ENCODE measurements at places on chromosomes 12 and 14. TPM values are rescaled to one million over a fixed set of nuclear protein-coding genes. Genes with fewer than 3 reads are reported as not detected.

WBP11 gene
- 41.6 TPM for total RNA-seq

ASB2 gene
- not detected for total RNA-seq

ANO4 gene
- not detected for total RNA-seq

NDRG2 gene
- 1.3 TPM for total RNA-seq

PAPLN gene
- 17.3 TPM for total RNA-seq

PRH2 gene
- total RNA-seq = not detected

PCED1B gene
- 0.25 TPM for total RNA-seq

KRT2 gene
- not detected for total RNA-seq

VEZT gene
- total RNA-seq = 126 TPM

DNA sequence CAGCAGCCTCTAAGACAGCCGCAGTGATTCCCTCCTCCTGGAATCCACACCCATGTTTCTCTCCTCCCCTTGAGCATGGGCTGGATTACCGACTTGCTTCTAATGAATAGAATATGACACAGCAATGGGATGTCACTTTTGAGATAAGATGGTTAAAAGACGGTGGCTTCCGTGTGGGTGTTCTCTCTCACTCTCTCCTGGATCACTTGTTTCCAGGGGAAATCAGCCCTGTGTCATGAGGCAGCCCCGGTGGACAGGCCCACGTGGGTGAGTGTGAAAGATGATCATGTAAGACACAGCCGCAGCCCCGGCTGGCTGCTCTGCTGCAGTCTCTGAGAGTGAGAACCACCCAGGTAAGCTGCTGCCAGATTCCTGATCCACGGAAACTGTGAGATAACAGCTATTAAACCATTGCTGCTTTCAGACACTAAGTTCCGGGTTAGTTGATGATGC lies 10.7 kb downstream of the MOAP1 start:
- no peaks in the 10 kb centered on the region for H3K27me3 ChIP-seq
- no peaks in the 10 kb centered on the region for H3K4me1 ChIP-seq
- no peak overlapping the region for H3K27ac ChIP-seq
- H3K4me3 ChIP-seq = no peak overlapping the region

- no peak for DNase-seq
- no peak overlapping the region for H3K4me3 ChIP-seq
- no peak overlapping the region for H3K27ac ChIP-seq
- no peaks in the 10 kb centered on the region for H3K27me3 ChIP-seq
- H3K4me1 ChIP-seq = no peaks in the 10 kb centered on the region
Measured at GRCh38 chr12:10155966-10156365, 16.0 kb downstream of the OLR1 start.

DNA sequence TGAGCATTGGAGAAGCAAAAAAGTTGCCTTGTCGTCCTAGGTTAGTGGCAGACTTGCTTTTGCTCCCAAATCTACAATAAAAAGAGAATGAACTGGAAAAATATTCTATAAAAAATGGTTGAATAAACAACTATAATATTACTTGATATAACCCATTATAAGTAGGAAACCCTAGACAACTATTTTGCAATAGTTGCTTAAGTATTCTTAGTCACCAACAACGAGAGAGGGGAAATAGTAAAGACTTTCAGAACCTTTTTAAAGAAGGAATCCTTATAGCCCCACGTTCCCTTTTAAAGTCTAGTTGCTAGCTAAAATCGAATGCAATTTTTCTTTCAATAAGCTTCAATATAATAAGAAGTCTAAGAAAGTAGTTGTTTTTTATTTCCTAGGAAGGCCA lies 17.5 kb downstream of the AQP6 start:
- peaks cover 16% of the 10 kb centered on the region for H3K36me3 ChIP-seq
- no peaks in the 10 kb centered on the region for H3K27me3 ChIP-seq
- no peak overlapping the region for H3K4me3 ChIP-seq
- no peak for DNase-seq

DNA sequence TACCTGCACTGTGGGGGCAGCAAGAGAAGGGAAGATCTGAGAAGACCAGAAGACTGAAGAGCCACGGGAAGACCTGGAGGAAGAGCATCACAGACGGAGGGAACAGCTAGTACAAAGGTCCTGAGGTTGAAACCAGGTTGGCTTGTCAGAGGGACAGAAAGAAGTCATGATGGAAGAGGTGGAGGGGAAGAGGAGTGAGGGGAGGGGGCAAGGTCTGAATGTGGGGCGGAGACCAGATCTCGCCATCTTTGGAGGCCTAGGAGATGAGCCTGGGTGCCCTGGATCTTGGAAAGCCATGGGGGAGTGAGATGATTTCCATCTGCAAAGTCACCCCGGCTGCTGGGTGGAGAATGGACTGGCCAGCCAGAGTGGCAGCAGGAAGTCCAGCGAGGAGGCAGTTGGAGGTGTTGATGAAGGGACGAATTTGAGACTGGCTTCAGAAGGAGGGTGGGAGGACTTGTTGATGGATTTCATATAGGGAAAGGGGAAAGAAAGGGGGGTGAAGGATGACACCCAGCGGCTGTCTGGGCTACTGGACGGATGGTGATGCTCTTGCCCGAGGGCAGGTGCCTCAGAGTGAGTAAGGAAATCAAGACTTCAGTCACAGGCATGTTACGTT lies 14.6 kb upstream of the UBC start:
- H3K4me3 ChIP-seq = no peak overlapping the region
- no peak overlapping the region for H3K27ac ChIP-seq
- H3K4me1 ChIP-seq = no peaks in the 10 kb centered on the region
- H3K27me3 ChIP-seq = no peaks in the 10 kb centered on the region
- DNase-seq = no peak

DNA sequence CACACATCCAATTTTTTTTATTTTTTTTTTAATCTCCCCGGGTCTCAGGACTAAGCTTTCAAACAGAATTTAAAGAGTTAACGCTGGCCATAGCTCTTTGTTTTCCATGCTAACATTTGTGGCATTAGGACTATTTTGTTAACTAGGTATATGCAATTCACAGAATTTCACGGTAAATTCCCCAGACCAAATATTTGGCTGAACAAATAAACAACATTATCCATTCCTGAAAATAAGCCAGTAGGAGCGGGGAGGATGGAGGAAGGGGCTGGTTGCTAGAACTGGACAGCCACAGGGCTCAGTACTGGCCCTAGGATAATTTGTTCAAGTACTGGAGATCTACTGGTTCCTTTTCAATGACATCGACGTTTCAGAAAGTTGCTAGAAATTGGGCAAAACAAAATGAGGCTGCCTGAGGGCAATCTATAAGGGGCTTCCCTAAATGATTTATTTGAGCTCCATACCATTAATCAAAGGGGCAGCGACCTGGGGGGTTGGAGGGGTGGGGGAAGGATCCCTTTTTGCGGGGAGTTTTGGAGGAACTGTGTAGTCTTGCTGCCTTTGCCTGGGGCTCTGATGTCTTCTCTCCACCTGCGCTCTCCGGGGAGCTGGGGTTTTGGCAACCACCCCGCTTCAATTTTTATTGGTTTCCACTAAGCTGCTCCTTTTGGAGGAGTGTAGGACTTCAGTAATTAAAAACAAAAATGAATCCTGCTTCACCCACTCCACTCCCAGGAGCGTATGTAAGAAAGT lies 9.0 kb downstream of the BMP4 start:
- peaks cover 88% of the 10 kb centered on the region for H3K27me3 ChIP-seq
- no peaks in the 10 kb centered on the region for H3K36me3 ChIP-seq
- H3K4me3 ChIP-seq = peak overlapping the region; percentile 47
- no peak overlapping the region for H3K27ac ChIP-seq
- H3K4me1 ChIP-seq = peaks cover 66% of the 10 kb centered on the region
- DNase-seq = no peak

DNA sequence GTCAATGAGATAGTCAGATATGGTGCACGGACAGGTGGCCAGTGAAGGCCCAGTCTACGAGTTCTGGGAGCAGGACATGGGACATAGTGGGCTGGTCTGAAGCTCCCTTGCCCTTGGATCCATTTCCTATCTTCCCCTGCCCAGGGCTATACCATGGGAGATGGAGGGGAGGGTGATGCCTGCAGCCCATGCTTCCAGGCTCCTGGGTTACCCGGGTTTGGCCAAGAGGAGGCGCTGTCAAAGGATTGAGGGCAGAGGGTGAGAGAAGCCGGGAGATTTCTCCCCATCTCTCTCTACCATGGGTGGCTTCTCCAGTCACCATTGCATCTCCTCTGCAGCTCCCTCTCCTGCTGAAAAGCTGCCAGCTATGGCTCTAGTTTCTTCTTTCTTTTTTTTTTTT lies 52.8 kb upstream of the LHX5 start:
- DNase-seq = no peak
- H3K36me3 ChIP-seq = no peaks in the 10 kb centered on the region
- no peak overlapping the region for H3K27ac ChIP-seq
- no peak overlapping the region for H3K4me3 ChIP-seq
- H3K27me3 ChIP-seq = no peaks in the 10 kb centered on the region

- H3K4me1 ChIP-seq = peaks cover 20% of the 10 kb centered on the region
- no peaks in the 10 kb centered on the region for H3K36me3 ChIP-seq
- peak; percentile 68 for DNase-seq
- peaks cover 51% of the 10 kb centered on the region for H3K27me3 ChIP-seq
- H3K4me3 ChIP-seq = no peak overlapping the region
Measured at GRCh38 chr14:58639842-58640484, 2.2 kb downstream of the DACT1 start.

DNA sequence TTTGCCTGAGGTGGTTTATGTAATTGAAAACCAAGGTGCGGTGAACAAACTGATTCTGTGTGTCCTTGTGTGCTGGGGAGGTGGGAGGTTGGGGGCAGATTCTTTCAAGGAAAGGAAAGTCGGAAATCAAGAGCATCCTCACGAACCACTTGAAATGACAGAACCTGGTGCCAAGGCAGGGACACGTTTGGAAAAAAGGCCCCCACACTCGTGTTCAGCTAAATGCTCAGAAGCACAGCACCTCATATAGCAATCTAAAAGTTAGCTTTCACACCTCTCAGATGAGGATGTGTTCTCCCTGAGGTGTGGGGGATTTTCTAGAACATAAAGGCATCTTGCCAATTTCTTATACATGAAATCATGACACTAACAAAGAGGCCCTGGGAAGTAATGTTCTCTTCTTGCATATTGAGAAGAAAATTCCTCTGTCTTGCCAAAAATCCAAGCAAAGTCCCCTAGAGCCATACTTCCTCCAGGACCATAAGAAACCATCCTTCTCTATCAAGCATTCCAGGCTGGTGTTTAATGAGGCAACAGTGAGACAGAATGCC lies 119.6 kb downstream of the PLXNC1 start:
- no peak overlapping the region for H3K27ac ChIP-seq
- no peak overlapping the region for H3K4me3 ChIP-seq
- no peaks in the 10 kb centered on the region for H3K27me3 ChIP-seq
- no peak for DNase-seq

GRCh38 chr14:42921901-42922300 lies 1315.2 kb downstream of the LRFN5 start:
- no peaks in the 10 kb centered on the region for H3K4me1 ChIP-seq
- H3K27me3 ChIP-seq = no peaks in the 10 kb centered on the region
- no peak for DNase-seq
- H3K4me3 ChIP-seq = no peak overlapping the region

- no peak for DNase-seq
- no peaks in the 10 kb centered on the region for H3K36me3 ChIP-seq
- H3K4me1 ChIP-seq = no peaks in the 10 kb centered on the region
Measured at GRCh38 chr12:115023279-115024265, 339.6 kb upstream of the TBX3 start.

DNA sequence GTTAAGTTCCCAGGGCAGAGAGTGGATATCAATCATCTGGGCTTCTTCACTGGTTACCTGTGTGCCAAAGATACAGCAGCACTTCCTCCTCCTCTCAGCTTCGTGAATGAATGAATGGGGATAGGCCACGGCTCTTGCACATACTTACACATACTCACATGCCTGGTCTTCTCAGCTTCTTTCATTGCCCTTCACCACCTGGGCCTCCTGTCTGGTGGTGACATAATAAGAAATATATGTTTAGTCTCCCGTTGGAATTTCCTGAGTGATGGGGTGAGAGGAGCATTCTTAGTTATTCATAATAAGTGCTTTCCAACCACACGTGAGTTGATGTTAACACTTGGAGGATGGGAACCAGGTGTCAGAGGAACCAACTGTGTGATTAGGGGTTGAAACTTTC lies 268.1 kb upstream of the RMST start:
- H3K27me3 ChIP-seq = no peaks in the 10 kb centered on the region
- H3K4me1 ChIP-seq = peaks cover 13% of the 10 kb centered on the region
- no peak overlapping the region for H3K27ac ChIP-seq
- H3K36me3 ChIP-seq = peaks cover 11% of the 10 kb centered on the region
- H3K4me3 ChIP-seq = no peak overlapping the region

- H3K27ac ChIP-seq = no peak overlapping the region
- H3K27me3 ChIP-seq = no peaks in the 10 kb centered on the region
- DNase-seq = no peak
- no peaks in the 10 kb centered on the region for H3K4me1 ChIP-seq
Measured at GRCh38 chr12:29533815-29534489, 36.5 kb upstream of the OVCH1 start.

GRCh38 chr12:32846053-32846452 lies 50.5 kb downstream of the PKP2 start:
- H3K27me3 ChIP-seq = no peaks in the 10 kb centered on the region
- H3K36me3 ChIP-seq = no peaks in the 10 kb centered on the region
- no peak overlapping the region for H3K4me3 ChIP-seq

DNA sequence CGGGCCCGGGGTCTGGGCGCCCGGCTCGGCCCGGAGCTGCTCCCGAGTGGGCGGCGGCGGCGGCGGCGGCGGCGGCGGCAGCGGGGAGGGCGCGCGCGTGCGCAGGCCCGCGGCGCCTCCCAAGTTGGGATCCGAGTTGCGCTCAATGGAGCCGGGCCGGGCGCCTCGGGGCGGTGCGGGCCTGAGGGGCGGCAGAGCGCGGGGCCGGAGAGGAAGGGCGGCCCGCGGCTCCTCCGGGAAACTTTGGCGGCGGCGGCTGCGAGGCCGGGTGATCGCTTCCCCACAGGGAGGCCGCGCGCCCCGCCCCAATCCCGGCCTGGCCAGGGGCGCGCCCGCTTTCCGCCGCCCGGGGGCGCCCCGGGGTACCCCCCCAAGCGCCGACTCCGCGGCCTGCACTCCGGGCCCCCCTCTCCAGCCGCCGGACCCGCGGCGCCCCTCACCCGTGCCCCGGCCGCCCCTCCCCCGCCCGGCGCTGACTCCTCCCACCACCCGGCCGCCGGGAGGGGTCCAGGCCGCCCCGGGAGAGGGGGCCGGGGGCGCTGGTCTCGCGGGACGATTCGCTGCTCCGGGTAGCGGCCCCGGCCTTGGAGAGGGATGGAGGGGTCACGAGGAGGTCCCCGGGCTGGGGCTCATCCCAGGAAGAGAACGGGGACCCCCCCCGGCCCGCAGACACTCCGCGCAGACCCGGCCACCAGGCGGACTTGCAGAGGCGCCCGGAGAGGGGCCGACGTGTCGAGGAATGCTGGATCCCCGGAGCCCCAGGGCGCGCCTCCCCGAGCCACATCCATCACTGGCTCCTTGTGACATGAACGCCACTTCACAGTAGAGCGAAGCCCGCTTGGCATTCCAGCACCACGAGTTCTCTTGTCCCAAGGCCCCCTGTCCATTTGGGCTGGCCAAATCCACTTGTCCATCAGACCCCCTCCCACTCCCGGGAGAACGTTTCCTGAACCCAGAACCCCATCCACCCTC lies at the start of gene RILPL1:
TSS of gene RILPL1 (minus strand) at position 48 of the 972 bp plus-strand sequence. CDS start 237 bp downstream, outside the sequence.
- peak within 1 kb of the TSS; percentile 79 for H3K4me3 ChIP-seq
- no peaks in the 10 kb centered on the region for H3K36me3 ChIP-seq
- H3K4me1 ChIP-seq = peaks cover 8% of the 10 kb centered on the region
- no peaks in the 10 kb centered on the region for H3K27me3 ChIP-seq

- H3K4me1 ChIP-seq = no peaks in the 10 kb centered on the region
- no peaks in the 10 kb centered on the region for H3K27me3 ChIP-seq
- H3K4me3 ChIP-seq = no peak overlapping the region
- no peaks in the 10 kb centered on the region for H3K36me3 ChIP-seq
Measured at GRCh38 chr12:122190842-122191668, 8.1 kb downstream of the LRRC43 start.

All from neural progenitor cell (in vitro differentiated cells).